Activated T-cell treated with anti-CD3 and anti-CD28 coated beads, Interleukin-2, amount 50 U/mL, for 24 hours (primary cell): ENCODE measurements at places on chromosomes 6 and 20.

GRCh38 chr6:82584194-82584695 lies 220.6 kb downstream of the TPBG start:
- no peaks in the 10 kb centered on the region for H3K4me1 ChIP-seq
- H3K4me3 ChIP-seq = no peak overlapping the region

DNA sequence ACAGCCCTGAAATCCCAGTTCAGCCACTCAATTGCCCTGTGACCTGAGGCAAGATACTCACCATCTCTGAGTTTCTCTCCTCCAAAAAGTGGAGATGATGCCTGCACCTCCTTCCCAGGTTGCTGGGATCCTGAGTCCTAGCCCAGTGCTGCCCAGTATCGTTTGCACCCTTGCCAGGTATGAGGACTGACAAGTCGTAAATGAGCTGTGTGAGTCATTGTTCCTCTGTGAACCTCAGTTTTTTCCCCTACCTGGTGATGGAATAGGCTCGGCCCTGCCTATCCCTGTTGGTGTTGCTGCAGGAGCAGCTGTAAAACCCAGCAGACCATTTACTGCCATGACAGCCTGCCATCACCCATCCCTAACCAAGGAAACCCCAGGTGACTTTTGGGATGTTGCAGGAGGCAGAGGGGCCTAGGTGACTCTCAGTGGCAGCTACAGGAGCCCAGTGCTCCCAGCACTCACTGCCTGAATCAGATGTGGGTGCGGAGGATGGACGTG lies 229.3 kb downstream of the SYNDIG1 start:
- H3K36me3 ChIP-seq = no peaks in the 10 kb centered on the region
- no peaks in the 10 kb centered on the region for H3K4me1 ChIP-seq
- no peak overlapping the region for H3K4me3 ChIP-seq
- H3K27me3 ChIP-seq = peaks cover 3% of the 10 kb centered on the region

DNA sequence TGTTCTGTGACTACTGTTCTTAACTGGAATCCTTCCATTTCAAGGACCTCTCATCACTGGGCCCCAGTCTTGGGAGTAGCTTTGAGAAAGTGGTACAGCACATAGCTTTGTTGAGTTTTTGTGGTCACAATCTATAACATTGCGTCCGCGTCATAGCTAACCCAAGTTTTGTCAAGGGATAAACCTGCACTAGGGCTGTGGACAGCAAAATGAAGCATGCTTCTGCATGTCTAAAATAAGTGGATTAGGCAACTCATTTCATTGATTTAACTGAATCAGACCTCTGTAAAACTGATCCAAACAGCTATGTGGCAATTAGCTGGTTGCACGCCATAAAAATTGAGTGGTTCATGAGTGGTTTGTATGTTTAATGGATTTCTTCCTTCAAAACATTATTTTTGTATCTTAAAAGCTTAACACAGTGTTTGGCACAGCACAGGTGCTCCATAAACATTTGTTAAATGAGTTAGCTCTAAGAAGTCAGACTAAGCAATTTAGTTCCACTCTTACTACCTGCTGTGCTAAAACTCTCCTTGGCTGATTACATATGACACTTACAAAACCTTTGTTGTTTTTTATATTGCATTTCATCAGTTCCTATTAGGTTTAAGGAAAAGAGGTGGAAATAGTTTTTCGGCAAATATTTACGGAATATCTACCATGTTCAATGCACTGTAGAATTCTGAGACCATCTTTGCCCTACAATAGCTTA lies 160.3 kb upstream of the ATXN1 start:
- H3K27me3 ChIP-seq = peaks cover 24% of the 10 kb centered on the region
- no peak overlapping the region for H3K27ac ChIP-seq
- no peaks in the 10 kb centered on the region for H3K36me3 ChIP-seq
- no peak for DNase-seq

DNA sequence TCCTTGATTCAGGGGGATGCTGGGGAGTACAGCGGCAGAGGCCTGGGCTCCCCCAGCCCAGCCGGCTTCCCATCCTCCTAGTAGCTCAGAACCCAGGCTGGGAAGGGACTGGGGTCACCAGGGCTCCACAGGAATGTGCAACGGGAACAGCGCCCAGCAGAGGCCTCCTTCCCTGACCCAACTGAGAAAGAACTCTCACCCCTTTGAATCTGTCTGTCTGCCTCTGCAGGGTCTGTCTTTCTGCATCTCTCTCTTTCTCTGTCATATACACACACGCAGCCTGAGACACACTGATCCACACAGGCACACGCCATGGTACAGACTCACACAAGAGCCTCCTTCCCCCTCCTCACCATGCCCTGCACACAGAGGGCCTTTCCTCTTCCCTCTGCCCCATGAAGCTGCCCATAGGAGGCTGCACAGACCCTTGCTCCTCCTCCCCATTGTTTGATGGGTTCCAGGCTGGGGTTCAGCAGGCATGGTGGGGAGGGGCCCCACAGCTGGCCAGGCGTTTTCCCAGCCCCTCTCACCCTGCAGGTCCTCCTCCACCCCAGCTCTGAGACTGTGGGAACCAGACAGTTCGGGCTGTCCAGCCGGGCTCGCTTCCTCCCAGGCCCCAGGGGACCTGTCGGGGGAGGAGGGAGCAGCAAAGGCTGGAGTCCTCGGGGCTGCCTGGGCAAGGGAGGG lies 2.8 kb downstream of the FOXS1 start:
- no peak for DNase-seq
- H3K27me3 ChIP-seq = peaks cover 2% of the 10 kb centered on the region
- no peaks in the 10 kb centered on the region for H3K4me1 ChIP-seq
- H3K36me3 ChIP-seq = no peaks in the 10 kb centered on the region
- H3K4me3 ChIP-seq = no peak overlapping the region
- no peak overlapping the region for H3K27ac ChIP-seq

DNA sequence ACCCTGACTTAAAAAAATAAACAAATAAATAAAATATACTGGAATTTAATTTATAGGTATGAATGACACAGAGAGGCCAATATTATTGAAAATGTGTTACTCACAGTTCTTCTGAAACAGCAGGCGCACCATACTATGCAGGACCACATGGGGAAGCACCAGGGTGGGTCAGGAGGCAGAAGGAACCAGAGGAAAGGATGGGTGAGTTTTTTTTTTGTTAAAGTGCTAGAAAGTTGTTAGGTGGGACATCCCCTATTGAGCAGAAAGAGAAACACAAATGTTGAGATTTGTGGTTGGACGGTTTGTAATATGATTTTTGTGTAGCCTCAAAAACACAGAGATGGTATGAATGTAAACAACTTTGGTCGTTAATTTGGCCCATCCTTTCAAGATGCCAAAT lies 26.0 kb downstream of the PTPRA start:
- peaks cover 30% of the 10 kb centered on the region for H3K36me3 ChIP-seq
- peaks cover 46% of the 10 kb centered on the region for H3K4me1 ChIP-seq
- no peak for DNase-seq
- no peak overlapping the region for H3K4me3 ChIP-seq
- no peaks in the 10 kb centered on the region for H3K27me3 ChIP-seq

DNA sequence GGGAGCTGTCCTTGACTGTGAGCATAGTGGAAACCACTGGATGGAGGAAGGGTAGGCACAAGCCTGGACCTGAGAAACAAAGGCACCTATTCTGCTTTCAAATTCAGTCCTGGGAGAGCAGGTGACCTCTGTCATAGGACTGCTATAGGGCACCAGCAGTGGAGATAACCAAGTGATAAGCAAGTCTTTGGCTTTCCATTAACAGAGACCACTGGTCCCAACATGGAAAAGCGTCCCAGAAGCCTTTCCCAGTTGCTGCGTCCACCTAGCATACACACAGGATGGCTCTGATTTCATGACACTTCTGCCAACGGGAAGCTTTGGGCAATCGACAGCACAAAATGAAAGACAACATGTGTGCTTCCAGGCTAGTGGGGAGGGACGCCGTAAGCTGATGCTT lies 8.9 kb downstream of the SLC22A3 start:
- H3K27ac ChIP-seq = no peak overlapping the region
- no peak overlapping the region for H3K4me3 ChIP-seq
- no peak for DNase-seq
- no peaks in the 10 kb centered on the region for H3K36me3 ChIP-seq

DNA sequence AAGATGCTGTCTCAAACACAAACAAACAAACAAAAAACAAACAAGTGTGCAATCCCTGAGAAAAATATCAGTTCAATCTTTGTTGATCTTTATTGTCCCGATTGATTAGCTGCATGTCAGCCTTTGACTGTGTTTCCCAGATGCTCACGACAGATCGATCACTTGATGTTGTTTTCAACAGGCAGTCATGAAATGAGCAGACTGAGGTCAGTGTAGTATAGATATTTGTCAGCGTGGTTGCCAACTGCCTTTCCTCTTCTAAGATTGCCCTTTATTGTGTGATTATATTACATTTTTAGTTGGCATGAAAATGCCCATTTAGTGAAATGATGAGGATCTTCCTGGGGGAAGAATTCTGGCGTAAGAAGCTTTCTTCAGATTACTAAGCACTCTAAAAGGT lies 25.6 kb downstream of the UTRN start:
- peaks cover 22% of the 10 kb centered on the region for H3K4me1 ChIP-seq
- H3K27ac ChIP-seq = peak overlapping the region; percentile 16
- no peaks in the 10 kb centered on the region for H3K27me3 ChIP-seq
- no peaks in the 10 kb centered on the region for H3K36me3 ChIP-seq

- no peaks in the 10 kb centered on the region for H3K36me3 ChIP-seq
- H3K27ac ChIP-seq = no peak overlapping the region
- H3K4me1 ChIP-seq = no peaks in the 10 kb centered on the region
- peaks cover 4% of the 10 kb centered on the region for H3K27me3 ChIP-seq
- no peak for DNase-seq
These were observed 609.5 kb upstream of the CDH4 start for GRCh38 chr20:60642541-60642940.

- no peak for DNase-seq
- H3K4me3 ChIP-seq = no peak overlapping the region
- H3K4me1 ChIP-seq = peaks cover 42% of the 10 kb centered on the region
- H3K36me3 ChIP-seq = no peaks in the 10 kb centered on the region
- peak overlapping the region; percentile 26 for H3K27ac ChIP-seq
- no peaks in the 10 kb centered on the region for H3K27me3 ChIP-seq
These were observed 53.6 kb upstream of the TRERF1 start for GRCh38 chr6:42505385-42505718.

DNA sequence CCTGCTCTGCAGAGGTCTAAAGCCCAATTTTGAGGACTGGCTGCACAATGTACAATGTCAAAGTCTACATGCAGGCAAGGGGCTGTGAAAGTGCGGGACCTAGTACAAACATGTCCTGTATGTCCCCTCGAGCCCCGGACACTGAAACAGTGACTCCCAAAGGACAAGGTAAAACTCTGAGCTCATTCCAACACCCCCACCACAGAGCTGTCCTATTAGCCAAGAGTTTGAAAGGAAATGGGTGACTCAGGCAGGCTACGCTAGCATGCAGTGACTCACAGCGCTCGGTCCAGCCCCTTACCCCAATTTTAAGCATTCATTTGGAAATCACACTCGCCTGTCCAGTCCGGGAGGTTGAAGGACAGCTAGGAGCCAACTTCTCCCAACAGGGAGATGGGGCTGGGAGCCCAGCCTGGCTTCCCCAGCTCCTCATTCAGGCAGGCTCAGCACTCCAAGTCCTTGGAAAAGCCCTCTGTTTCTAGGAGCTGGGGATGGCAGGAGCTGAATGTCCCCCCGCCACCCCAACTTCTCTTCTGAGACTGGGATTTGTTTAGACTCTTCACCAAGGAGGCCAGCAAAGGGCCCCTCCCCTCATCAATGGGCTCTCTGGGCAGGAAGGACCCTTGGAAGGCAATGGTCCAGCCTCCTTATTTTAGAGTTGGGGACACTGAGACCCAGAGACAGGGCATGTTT lies 3.9 kb downstream of the SDC4 start:
- H3K4me3 ChIP-seq = peak overlapping the region; percentile 23
- H3K4me1 ChIP-seq = peaks cover 53% of the 10 kb centered on the region
- H3K27me3 ChIP-seq = no peaks in the 10 kb centered on the region
- peaks cover 73% of the 10 kb centered on the region for H3K36me3 ChIP-seq
- DNase-seq = no peak
- H3K27ac ChIP-seq = peak overlapping the region; percentile 30

DNA sequence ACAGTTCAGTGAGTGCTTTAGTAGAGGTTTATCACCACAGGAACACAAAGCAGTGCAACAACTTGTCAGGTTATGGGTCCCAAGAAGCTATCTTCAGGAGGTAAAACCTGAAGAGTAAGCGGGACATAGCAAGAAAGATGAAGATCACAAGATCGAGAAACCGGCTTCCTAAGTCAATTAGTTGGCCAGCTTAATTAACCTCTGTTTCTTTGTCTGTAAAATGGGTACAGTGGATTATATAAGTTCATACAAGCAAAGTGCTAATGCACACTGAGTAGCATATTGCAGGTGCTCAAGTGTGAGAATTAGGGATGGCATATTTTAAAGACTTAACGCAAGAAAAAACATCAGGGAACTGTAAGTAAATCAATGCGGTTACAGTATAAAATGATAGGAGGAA lies 12.5 kb downstream of the FBXO30 start:
- no peak for DNase-seq
- no peaks in the 10 kb centered on the region for H3K27me3 ChIP-seq
- H3K27ac ChIP-seq = no peak overlapping the region
- peaks cover 4% of the 10 kb centered on the region for H3K4me1 ChIP-seq

GRCh38 chr6:49549691-49550491 lies 577 bp upstream of the C6orf141 start:
- H3K27ac ChIP-seq = no peak overlapping the region
- no peak for DNase-seq
- H3K36me3 ChIP-seq = no peaks in the 10 kb centered on the region
- H3K4me3 ChIP-seq = peak overlapping the region; percentile 69

- peak within 1 kb of the TSS; percentile 95 for H3K4me3 ChIP-seq
- peaks cover 35% of the 10 kb centered on the region for H3K4me1 ChIP-seq
- H3K27me3 ChIP-seq = no peaks in the 10 kb centered on the region
These were observed at the start of gene ADRM1 for GRCh38 chr20:62302341-62303061. Gene ADRM1 (plus strand): TSS chr20:62302997. CDS start chr20:62303569, 572 bp downstream.

- DNase-seq = no peak
- H3K4me1 ChIP-seq = peaks cover 13% of the 10 kb centered on the region
- no peaks in the 10 kb centered on the region for H3K36me3 ChIP-seq
- H3K27ac ChIP-seq = no peak overlapping the region
- peaks cover 29% of the 10 kb centered on the region for H3K27me3 ChIP-seq
- H3K4me3 ChIP-seq = no peak overlapping the region
These were observed 11.3 kb upstream of the PTGIS start for GRCh38 chr20:49579195-49579594.

GRCh38 chr20:61856626-61857413 lies 208.9 kb downstream of the TAF4 start:
- no peaks in the 10 kb centered on the region for H3K36me3 ChIP-seq
- H3K4me3 ChIP-seq = no peak overlapping the region
- DNase-seq = no peak
- no peak overlapping the region for H3K27ac ChIP-seq
